Hair follicle dermal papilla cell (primary cell): ENCODE measurements at places on chromosomes 3 and 15. TPM values are rescaled to one million over a fixed set of nuclear protein-coding genes. Genes with fewer than 3 reads are reported as not detected.

Gene PRSS50
- total RNA-seq, result not detected in 2 replicates

Gene CRABP1
- 0.32 and 0.49 TPM in 2 replicates for total RNA-seq

Gene CXCR6
- not detected in 2 replicates for total RNA-seq

Gene RTP3
- not detected in 2 replicates for total RNA-seq

Gene LMLN
- total RNA-seq, result 6.6 and 11.2 TPM in 2 replicates

Gene TUSC7
- not detected in 2 replicates for total RNA-seq

Gene UNC13C
- not detected in 2 replicates for total RNA-seq

Gene CCDC39
- total RNA-seq, result not detected in 2 replicates

Gene SCN11A
- total RNA-seq, result under 0.01 TPM in 2 replicates

Gene KIAA1143
- 22.5 and 23.5 TPM in 2 replicates for total RNA-seq

Gene WWTR1
- total RNA-seq, result 94.5 and 118 TPM in 2 replicates

Gene CCDC9B
- total RNA-seq, result 31.0 and 35.0 TPM in 2 replicates

Gene C3orf20
- total RNA-seq, result under 0.01 TPM in 1 of 2 replicates, not detected in the other

Gene LYZL4
- total RNA-seq, result not detected in 2 replicates

Gene CDV3
- total RNA-seq, result 189 and 214 TPM in 2 replicates

Gene RASL12
- total RNA-seq, result 8.3 and 10.2 TPM in 2 replicates
